ENCODE measurements at places on chromosomes 5 and 9.
A peak's percentile ranks its signal among the peaks of the same experiment; 100 is the strongest.

DNA sequence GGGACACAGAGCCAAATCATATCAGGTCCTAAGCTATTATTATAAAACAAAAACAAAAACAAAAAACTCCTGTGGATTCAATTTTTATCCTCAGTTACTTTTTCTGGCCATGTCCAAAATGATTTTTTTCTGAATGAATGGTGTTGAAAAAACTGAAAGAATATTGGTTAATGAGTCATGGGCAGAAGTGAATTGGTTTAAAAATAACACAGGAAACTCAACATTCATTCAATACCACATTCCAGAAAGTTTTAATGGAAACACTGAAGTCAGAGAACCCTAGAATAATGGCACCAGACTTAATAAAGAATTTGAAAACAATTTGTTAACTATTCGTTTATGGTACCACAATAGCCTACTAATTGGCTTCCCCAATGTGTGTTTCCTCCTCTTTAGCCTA is 102.4 kb upstream of the CDH9 start:
- DNase-seq: no peak

DNA sequence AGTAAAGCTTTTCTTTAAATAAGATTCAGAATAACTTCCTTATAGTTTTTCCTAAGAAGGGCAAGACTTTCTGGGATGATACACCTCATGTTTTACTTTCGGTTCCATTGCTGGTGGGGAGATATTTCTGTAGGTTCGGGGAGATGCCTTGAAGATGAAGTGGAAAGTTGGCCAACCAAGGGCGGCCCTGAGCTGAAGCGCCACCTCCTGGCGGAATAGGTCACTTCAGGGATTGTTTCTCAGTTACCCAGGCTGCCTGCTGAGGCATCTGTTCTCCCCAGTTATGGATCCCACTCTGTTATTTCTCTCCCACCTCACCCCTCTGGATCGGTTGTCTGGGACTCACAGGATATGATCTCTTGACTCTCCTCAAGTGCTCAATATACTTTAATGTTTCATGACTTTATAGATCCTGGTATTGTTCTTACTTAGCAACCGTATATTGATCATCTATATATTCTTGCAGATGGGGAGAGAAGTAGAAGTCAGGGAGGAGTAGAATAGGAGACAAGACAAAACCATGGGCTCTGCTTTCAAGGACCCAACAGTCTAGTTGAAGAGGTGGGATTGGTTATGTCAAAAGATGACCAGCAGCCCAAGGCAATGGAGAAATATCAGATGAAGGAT is 23.4 kb downstream of the MEGF10 start:
- DNase-seq: peak; percentile 73

DNA sequence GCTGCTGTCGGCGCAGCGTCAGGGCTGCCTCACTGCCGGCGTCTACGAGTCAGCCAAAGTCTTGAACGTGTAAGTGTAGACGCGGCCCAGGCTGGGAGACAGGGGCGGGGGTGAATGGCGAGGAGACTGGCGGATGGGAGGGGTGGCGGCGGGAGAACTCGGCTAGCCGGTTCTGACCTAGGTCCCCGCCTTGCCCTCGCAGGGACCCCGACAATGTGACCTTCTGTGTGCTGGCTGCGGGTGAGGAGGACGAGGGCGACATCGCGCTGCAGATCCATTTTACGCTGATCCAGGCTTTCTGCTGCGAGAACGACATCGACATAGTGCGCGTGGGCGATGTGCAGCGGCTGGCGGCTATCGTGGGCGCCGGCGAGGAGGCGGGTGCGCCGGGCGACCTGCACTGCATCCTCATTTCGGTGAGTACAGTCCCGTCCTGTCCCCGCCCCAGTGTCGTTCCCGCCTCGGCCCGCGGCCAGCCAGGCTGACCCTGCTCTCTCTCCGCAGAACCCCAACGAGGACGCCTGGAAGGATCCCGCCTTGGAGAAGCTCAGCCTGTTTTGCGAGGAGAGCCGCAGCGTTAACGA is 745 bp downstream of the GADD45G start:
- DNase-seq: peak; percentile 70

GRCh38 chr5:141489841-141490240 is 960 bp downstream of the PCDHGC5 start:
- no peak for DNase-seq

- DNase-seq: peak; percentile 48
Measured at GRCh38 chr9:91949946-91950664, at the start of gene ROR2. Gene ROR2 (minus strand): TSS chr9:91950228.

- DNase-seq: no peak
Measured at GRCh38 chr5:66960369-66961137, 236.0 kb downstream of the CD180 start.

DNA sequence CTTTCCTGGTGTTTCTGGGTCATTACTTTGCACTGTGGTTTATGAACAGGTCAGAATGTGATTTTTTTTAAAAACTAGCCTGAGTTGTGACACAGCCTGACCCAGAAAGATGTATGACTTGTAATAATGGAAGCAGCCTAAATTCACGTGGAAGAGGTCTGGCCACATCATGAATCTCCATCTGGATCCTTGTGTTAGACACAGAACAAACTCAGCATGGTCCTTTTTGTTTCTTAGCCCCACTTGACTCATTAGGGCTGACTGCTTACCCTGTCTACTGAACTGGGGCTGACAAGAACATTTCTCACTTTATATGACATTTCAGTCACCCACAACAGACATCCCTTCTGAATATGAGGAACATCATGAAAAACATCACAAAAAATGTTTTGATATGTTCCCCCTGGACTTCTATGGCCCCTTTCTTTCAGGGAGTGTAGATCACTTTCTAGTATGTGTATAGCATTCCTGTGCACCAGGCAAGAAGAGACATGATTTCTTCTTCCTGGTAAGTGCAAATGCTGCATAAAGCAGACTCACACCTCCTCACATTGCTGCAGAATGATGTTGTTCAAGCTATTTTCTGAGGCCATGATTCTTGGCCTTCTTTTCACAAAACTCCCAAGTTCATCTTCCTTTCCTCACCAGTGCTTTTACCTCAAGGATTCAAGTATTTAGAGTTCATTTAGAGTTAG is 52.3 kb downstream of the ZNF622 start:
- DNase-seq: no peak

DNA sequence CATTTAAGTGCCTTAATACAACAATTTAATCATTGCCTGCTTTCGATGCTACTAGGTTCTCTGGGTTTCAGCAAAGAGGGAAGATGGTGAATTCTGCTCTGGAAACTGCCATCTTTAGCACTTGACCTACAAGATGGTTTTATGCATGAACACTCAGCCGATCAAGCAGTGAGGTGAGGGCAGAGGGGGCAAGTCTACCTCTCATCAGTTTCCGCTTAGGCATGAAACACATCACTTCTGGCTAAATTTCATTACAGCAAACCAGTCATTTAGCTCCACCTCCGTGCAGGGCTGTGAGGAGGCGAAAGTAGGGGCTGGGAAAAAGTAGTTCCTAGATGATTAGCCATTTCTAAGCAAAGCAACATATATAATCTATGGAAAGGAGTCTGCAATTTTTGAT is 1018.0 kb downstream of the CDH18 start:
- no peak for DNase-seq

All from suppressor macrophage treated with lipopolysaccharide for 4 hours (primary cell).